ENCODE measurements at places on chromosomes 5 and 9. TPM values are rescaled to one million over a fixed set of nuclear protein-coding genes. Genes with fewer than 3 reads are reported as not detected.

ELOVL7 gene
- not detected for total RNA-seq

BTNL8 gene
- not detected for total RNA-seq

PCDHA1 gene
- not detected for total RNA-seq

KCNV2 gene
- not detected for total RNA-seq

IL5 gene
- total RNA-seq, result not detected
